ENCODE measurements at places on chromosomes 7 and 10.

DNA sequence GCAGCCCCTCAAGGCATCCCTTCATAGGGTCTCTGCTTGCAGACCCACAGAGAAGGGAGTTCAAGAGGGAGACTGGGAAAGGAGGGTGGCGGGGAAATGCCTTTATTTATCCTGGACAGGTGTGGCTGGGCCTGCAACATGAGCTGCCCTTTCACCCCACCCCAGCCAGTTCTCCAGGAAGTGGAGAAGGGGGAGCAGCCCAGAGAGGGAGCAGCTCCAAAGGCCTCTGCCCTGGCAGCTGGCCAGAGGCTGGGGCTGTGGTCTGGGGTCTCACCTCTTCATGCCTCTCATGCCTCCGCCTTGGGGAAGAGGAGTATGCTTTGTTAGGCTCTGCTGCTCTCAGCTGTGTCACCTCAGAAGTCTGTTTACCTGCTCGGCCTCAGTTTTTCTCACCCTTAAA lies 3.1 kb downstream of the LDB3 start:
- DNase-seq, result no peak

GRCh38 chr7:37947138-37947940 lies 26.9 kb downstream of the EPDR1 start:
- no peak for DNase-seq

GRCh38 chr7:112302566-112302965 lies 96.1 kb downstream of the ZNF277 start:
- DNase-seq, result no peak

- DNase-seq, result no peak
Measured at GRCh38 chr7:3326246-3326645, 25.2 kb downstream of the SDK1 start.

DNA sequence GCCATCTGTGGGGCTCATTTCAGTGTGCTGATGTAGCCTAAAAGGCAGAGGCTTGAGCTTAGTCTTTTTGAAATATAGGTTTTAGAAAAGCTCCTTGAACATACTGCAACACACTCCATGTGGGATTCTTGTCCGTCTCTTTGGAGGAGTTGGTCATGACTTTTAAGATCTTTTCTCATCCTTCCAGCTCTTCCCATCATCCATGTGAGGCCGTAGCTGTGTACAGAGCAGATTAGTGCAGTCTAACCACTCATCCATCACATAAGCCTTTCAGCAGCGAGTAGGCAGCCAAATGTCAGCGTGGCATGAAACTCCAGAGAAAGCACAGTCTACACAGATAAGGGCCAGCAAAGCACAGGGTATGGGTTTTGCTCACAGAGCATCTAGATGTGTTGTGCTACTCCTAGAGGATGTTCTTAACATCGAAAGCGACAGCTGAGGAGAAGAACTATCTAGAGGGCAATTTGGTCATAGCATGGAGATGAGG lies 28.1 kb upstream of the NPVF start:
- no peak for DNase-seq
